ENCODE measurements at places on chromosomes 6 and 20.

DNA sequence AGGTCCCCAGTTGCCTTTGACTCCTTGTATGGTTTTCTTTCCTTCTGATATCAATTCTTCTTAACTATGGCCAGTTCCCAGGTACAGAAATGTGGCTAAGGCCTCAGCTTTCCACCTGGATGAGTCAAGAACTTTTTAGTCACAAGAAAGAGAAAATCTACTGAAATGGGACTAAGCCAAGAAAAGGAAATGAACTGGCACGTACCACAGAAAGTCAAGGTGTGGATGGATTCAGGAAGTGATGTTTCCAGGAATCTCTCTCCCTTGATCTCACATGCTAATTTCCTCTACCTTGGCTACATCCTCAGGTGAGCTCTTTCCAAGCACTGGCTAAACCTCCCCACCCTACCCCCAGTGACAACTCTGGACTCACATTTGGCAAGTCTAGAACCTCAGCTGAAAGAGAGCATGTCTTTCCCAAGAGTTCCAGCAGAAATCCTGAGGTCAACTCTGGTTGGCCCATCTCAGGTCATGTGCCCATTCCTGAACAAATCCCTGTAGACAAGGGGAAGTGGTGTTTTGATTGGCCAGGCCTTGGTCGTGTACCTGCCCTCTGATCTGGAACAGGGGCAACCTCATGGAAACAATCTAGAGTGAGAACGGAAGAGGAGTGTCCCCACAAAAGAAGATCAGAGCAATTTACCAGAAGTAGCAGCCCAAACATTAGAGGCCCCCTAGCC lies 205.3 kb downstream of the NFATC2 start:
- DNase-seq, result no peak

DNA sequence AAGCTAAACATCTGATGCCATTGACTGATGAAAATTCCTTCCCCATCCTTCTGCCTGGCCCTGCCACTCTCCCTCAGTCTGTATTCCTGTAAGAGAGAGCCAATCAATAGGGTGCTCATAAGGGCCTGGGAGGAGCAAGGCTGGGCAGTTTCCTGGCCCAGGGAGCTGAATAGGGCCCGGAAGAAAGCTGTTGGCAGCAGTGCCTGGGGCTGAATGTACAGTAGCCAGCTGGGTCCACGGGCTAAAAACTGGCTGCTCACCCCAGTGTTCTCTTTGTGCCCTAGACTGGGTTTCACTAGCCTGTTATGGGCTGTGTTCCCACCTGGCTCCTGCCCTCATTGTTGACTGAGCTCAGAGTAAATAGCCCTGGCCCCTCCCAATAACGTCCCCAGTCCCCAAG lies 1.7 kb upstream of the WFDC2 start:
- no peak for DNase-seq

DNA sequence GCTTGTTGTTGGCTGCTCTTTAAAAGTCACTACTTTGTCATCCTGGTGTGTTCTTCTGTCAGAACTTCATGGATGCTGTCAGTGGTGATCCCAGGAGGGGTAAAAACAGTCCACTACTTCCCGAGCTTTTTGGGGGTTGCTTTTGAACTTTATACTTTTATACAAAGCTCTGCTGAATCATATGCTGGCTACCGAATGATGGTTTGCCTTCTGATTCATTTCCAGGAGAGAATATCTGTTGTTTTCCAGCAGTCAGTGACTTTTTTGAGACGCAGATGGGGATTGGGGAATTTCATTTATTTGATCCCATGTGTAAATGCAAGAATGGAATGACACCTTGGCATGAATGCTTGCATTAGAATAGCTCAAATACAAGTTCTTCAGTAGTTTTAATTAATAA lies 32.7 kb upstream of the COL10A1 start:
- DNase-seq, result no peak

GRCh38 chr20:62561948-62562347 lies 80.4 kb upstream of the SLCO4A1 start:
- DNase-seq, result no peak

GRCh38 chr6:32887616-32888015 lies 33.6 kb downstream of the PSMB9 start:
- DNase-seq, result no peak

DNA sequence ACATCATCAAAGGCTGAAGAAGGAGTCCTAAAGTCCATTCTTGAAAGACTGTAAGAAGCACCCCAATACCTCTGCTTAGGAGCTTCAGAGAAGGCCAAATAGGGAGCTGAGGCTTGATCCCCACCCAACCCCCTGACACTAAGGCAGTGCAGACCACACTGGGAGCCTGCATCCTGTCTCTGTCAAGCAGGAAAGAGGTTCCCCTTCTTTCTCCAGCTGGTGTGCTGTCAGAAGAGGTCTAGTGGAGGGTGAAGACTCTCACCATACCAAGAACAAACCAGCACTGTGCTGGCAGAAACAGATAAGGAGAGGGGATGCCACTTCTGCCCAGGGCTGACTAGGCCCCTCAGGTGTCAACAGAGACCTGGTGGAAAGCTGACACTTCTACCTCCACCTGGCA lies 19.9 kb downstream of the GZF1 start:
- DNase-seq, result no peak

DNA sequence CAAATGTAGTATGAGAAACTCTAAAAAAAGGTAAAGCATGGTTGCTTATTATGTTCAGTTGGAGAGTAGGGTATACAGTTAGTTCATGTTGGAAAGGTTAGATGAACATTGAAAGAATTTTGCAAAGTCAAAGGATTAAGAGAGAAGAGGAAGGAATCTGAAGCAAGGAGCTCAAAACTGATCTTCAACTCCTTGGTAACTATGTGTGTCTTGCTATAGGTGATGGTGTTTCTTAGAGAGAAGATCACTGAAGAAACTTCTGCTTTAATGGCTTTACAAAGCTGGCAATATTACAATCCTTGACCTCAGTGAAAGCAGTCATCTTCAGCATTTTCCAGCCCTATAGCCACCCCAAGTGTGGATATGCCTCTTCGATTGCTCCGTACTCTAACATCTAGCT lies 4.7 kb downstream of the HLA-DRA start:
- DNase-seq, result no peak

Data from GM12892 (cell line).